ENCODE measurements at places on chromosomes 5 and 9.

- DNase-seq, result no peak
Observed at GRCh38 chr5:23727271-23727670, 219.9 kb downstream of the PRDM9 start.

GRCh38 chr9:126439402-126439765, 112.8 kb downstream of the MVB12B start:
- peak; percentile 59 for DNase-seq

GRCh38 chr5:67061511-67061910, 135.1 kb downstream of the CD180 start:
- no peak for DNase-seq

GRCh38 chr5:72359886-72360285, 39.7 kb downstream of the PTCD2 start:
- DNase-seq, result no peak

- peak; percentile 96 for DNase-seq
Observed at GRCh38 chr5:89457411-89458331, 574.7 kb upstream of the MEF2C start.

GRCh38 chr5:127203818-127204217, 86.8 kb upstream of the MEGF10 start:
- peak; percentile 85 for DNase-seq

GRCh38 chr5:82885627-82886389, 191.4 kb downstream of the TMEM167A start:
- DNase-seq, result peak; percentile 18

DNA sequence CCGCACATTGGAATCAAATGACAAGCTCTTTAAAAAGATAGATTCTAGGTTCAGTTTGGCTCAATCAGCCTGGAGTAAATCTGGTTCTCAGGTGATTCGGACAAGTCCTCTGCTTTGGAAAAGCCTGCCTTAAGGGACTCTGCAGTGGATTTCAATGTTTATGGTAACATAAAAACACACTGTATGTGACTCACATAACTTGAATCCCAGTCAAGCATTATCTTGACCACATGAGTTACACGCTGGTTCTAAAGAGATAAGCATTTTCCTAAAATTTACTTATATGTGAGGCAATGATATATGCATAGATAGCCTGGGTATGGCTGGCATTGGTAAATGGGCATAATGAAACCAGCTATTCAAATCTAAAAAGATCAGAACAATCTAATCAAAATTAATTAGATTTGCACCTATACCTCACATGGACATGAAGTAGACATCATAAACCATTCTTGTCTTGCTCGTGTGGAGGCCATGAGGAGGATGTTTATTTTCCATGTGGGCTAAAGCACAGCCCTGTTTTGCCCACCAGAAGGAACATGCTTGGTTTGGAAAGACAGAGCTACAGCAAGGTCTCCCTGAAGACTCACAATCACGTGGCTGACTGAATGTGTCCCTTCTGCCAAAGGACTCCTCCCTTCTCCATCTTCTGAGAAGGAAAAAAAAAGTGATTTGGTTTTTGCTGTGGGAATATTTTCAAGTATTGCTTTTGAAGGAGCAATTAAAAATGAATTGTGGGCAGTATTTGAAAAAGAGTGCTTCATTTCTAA, 351.7 kb downstream of the DIRAS2 start:
- peak; percentile 28 for DNase-seq

DNA sequence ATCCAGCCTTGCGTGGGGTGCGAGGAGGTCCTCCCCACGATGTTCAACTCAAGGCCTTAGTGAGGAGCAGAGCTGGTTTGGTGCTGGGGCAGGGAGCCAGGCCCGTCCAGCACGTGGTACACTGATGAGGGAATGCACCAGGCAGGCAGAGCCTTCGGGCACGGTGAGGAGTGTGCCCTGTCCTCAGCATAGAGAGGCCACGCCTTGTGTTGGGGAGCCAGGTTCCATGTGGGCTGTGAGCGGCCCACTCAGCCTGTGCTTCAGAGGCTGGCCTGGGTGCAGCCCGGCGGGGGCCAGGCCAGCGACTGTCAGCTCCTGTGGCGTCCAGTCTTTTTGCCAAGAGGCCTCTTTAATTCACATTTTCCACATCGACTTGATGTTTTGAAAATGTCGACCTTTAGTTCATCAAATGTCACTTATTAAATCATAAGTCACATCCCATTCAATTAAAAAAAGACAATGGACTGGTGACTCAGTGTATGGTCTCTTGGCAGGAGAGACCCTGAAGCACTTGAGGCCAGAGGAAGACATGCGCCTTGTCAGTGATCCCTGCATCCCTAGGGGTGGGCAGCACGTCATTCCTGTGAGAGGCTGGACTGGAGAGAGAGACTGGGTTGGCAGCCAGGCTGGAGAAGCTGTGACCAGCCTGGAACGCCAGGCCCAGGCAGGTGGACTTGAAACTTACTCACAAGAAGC, 21.7 kb downstream of the ERGIC1 start:
- no peak for DNase-seq

DNA sequence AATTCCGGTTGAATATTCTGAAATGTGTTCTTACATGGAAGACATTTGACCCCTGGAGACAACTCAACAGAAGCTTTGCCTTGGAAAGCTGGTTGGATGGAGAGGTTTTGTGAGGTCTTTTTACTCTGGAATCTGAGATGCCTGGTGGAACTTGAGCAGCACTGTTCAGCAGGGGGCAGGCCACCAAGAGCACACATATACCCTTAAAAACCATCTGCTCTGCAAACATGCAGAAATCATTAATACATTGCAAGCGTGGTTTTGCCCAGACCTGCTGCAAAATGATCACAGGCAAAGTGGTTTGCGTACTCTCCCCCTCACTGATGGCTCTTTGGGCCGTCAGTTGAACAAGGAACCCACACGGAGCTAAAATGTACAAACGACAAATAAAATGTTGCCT, 32.8 kb upstream of the DAP start:
- no peak for DNase-seq

- no peak for DNase-seq
Observed at GRCh38 chr9:23630488-23630887, 195.6 kb downstream of the ELAVL2 start.

DNA sequence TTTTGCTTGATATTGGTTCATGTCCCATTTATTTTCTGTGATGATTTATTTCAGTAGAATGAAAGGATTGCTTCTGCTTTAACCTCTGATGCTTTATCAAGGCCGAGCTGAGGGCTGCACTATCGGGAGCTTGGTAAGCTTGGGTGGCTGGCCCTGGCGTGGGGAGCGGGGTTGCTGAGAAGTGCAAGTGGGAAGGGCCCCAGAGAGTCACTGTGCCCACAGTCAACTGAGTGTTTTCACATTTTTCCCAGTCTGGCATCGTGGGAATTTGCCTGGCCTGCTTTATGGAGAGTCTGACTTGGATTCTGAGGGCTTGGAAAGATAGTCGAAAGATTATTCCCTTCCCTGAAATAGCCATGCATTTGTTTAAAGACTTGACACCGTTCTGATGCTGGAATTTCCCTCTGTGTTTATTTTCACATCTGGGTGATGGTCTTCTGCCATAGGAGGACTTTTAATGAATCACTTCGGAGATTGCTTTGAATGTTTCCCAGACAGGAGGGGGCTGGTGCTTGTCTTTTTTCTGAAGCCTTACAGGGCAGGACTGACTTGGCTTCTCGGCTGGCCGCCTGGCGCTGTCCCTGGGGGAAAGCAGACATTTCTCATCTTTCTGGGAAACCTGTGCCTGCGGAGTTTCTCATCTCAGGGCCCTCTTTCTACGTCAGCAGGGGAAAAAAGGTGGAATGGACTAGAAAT, 139.0 kb downstream of the BOD1 start:
- no peak for DNase-seq

DNA sequence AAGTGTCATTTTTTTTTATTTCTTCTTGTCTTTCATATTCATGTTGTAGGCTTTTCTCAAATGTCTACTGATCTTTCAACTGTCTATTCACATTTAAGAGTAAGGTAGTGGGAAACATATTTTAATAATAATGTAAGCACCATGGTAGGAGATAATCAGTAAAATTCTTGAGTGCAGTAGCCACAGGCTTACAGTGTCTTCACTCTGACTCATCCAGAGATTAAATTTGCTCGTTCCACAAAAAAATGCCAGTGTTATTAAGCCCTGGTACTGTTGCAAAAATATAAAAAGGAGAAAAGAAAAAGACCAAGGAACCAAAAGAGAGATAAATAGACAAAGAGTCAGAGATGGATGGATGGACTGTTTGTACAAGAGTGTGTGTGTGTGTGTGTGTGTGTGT, 43.0 kb downstream of the PARP8 start:
- DNase-seq, result peak; percentile 36

- no peak for DNase-seq
Observed at GRCh38 chr5:151036556-151036955, 16.2 kb downstream of the GPX3 start.

DNA sequence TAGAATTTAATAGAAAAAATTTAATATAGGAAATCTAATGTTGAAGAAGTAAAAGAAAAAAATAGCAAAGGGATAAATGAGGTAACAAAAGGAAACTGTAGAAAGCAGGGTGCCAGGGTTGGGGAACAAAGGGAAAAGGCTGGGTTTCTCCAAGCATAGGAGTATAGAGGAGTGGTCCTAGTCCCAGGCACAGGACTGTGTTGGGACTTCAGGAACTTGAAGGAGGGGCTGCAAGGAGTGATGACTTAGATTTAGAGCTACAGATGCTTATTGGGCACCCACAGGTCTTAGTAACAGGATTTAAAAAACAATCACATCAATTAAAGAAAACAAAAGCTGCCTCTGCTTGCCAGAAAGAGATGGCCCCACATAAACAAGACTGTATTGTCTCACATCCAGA, 396.5 kb upstream of the TNC start:
- no peak for DNase-seq

DNA sequence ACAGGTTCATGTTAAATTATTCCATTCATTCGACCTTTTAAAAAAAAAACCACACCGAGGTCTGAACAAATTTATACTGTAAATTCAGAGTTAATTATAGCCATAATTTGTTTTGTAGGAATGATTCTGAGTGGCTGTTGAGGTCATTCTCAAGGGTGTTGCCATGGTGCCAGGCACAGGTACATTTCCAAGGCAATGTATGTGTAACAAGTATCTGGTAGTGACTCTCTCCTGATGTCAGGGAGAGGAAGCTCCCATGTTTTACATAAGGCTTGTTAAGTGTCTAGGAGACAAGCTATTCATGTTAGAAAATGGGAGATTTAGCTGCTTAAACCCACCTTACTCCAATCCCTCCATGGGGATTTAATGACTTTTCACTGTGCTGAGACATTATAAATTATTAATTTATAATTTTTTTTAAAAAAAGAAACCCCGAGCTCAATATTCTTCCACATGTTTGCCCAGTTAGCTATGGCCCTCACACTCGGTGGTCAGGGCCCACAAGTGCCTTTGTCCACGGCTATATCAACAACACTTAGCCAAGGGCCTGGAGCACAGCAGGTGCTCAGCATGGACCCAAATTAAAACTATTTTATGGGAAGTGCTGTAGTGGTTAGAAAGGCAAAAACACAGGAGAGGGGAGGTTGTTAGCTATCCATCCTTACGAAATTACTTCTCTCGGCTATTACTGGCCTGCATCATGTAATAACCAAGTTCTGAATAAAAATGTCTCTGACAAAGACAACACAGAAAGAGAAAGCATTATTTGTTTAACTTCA, 154.6 kb upstream of the GNA14 start:
- no peak for DNase-seq

DNA sequence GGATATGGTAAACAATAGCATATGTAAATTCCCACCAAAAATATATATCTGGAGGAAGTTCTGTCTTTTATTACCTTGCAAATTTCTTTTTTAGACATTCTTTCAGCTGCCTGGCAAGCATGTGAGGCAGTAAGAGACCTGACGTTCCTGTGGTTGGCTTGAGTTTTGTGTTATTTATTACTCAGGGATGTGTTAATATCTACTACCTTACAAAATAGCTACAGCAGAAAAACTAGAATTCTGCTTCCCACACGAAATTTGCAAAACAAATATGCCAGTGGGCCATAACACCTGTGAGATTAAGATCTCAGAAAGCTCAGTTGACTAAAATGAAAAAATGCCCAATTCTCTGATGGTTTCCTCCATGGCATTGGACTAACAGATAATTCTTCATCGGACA, 274.2 kb downstream of the TMEM167A start:
- DNase-seq, result no peak

DNA sequence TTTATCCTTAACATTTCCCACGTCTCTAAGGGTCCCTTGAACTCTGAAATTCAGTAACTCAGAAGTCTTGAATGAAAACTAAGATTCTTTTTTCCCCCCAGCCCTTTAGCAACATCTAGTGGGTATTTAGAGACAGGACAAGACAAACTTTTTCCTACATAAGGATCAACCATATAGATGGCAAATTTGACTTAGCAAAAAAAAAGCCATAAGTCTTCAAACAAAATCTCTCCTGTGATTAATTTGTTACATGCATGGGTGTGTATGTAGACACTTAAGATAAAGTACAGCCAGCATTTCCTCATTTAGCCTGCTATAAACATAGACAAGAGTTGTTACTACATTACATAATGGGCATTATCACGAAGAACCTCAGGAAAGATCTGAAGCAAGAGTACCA, 29.1 kb upstream of the ANKRD31 start:
- peak; percentile 22 for DNase-seq

DNA sequence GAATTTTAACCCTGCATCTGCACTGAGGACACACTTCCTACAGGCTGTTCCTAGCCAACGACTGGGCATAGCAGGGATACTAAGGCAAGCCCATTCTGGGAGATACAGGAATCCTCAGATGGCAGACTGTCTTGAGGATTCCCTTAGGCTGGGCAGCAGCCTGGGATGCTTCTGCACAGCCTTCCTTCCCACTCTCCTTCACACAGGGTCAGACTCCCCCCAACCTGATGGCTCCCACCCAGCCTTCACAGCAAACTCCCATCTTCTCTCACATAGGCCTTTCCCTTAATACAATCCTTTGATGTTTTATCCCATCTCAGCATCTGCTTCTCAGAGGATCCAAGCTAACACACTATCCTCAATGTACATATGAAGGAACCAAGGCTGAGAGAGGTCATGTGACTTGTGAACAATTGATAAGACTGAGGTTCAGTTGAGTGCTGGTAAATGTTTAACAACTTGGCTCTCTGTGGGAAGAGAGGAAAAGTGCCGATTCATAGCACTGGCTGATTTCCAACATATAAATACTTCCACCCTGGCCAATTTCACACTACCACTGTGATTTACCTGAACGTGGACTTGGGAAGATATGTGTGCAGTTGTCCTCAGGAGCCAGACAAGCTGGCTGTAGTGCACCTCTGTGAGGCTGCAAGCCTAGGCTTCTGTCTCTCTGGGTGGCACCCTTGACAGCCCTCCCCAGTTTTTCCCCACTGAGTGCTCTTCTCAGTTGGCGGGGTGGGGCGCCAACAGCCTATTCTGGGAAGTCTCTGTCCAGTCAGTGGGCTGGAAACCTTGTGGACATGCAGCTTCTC, 120.2 kb upstream of the TRIM32 start:
- DNase-seq, result no peak

DNA sequence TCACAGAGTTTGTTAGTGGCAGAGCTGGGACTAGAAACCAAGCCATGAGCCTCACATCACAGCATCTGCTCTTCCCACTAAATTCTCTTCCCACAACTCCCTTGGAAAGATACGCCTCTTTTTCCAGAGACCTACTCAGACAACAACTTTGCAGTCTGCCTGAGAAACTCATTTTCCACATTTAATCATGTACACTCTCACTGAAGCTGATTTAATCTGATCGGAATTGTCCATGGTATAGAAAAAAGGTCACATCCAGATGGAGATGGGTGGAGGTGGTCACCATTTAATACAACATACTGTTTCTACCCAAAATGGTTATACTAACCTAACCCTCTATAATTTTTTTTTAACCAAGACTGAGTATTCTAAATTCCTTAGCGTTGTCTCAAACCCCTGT, 366.2 kb downstream of the ENC1 start:
- DNase-seq, result no peak
